ENCODE measurements at places on chromosomes 1 and 21. TPM values are rescaled to one million over a fixed set of nuclear protein-coding genes. Genes with fewer than 3 reads are reported as not detected.

- no peak for DNase-seq
Observed at GRCh38 chr1:241944300-241944699, 13.3 kb upstream of the BECN2 start.

- DNase-seq, result no peak
Observed at GRCh38 chr1:60331647-60332046, 258.1 kb upstream of the C1orf87 start.

DNA sequence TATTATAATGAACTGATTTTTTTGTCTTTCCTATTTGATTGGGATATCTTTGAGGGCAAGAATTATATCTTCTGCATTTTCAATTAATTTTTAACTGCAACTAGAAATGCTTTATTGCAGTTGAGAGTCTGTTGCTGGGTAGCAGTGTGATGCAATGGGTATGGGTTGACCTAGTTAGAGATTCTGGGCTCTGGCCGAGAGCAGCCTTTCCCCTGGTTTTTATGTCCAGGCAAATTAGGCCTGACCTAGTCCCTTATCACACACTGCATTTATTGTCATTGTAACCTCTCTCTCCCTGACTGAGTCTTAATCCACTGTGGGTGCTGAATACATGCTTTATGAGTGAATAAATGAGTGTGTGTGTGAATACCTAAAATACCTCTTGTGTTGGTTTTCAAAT is 206.4 kb upstream of the PTGFR start:
- DNase-seq, result no peak

DNA sequence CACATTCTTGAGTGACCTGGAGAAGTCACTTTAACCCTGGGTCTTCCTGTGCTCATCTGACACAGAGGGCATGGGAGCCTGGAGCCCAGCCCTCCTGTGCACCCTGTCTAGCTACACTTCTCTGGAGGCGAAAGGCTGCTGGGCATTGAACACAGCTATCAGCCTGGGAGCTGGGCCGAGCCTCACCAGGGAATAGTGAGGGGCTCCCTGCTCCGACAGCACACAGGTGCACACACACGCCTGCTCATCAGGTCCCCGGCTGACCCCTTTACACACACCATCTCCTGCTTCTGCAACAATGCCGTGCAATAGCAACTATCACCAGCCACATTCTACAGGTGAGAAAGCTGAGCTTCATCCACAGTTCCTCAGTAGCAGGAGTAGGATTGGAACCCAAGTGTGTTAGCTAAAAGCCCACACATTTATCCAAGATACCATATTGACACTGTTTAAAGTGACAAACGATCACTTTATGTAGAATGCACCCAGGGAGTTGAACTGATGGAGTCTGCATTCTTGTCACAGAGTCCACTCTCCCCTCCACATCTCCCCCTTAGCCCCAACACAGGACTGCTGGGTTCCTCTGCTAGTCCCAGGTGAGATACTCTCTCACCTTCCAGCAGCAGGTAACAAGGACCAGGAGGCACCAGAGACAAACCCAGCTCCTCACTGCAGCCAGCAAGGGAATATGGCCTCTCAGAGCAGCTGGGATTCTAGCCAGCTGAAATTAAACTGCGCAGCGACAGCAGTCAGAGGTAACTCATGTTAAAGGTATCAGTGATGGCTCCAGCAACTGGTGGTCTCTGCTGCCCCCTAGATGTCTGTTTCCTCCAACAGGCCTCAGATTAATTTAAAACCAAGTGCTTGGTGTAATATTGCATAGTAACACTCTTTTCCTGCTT is 18.3 kb upstream of the CAPN8 start:
- peak; percentile 69 for DNase-seq

SLFNL1 gene
- total RNA-seq, result 0.37 TPM

Measured in neural crest cell (in vitro differentiated cells).